ENCODE measurements at places on chromosomes 2 and 18.

DNA sequence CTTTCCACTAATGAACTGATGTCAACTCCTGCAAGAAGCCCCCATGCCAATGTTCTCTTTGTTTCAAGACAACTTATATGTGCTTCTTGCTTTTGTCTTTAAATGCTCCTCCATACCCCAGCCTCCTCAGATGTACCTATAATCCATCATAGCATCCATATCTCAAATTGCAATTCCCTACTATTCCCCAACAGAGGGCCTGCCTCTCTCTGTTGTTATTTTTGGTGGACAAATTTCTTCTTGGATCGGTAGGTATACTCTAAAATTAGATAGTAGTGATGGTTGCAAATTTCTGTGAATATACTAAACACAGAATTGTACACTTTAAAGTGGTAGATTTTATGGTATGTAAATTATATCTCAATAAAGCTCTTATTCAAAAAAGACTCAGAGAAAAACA lies 820.1 kb downstream of the METTL4 start:
- DNase-seq, result no peak

- no peak for DNase-seq
Observed at GRCh38 chr18:52452427-52452826, 112.4 kb downstream of the DCC start.

- no peak for DNase-seq
Observed at GRCh38 chr2:216070195-216070594, 11.4 kb downstream of the PECR start.

- no peak for DNase-seq
Observed at GRCh38 chr18:36187826-36188721, 777 bp downstream of the MOCOS start.

- no peak for DNase-seq
Observed at GRCh38 chr2:236113948-236114347, 54.2 kb downstream of the GBX2 start.

DNA sequence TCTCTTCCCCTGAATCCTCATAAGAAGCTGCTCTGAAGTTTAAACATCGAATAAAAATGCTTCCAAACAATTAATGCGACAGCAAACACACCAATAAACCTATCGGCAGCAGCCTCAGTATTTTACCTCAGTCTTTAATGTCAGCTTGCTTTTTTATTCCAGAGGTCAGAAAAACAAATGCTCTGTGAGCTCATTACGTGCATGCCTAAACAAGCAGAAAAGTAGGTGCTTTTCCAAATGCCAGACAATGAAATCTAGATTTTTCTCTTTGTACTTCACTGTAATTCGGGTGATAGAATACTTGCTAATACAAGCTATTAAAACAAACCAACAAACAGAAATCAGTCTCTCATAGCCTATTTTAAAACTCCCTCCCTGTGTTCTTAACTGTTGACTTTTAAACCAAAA lies 381.5 kb downstream of the NRXN1 start:
- DNase-seq, result no peak

DNA sequence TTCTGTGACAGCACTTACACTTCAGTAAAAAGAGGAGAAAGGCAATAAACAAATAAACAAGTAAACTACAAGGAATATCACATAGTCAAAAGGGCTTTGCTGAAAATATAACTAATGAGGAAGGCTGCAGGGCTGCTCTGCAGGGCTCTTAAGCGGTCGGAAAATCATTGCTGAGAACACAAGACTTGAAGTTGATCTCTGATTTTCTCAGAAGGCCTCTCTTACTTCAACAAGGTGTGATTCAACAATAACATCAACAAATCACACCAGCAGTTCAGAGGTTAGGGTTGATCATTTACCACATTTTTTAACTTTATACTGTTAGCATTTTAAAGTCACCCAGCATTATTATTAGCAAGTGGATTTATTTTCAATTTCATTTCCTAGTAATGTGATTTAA lies 215.6 kb downstream of the ARHGAP15 start:
- no peak for DNase-seq

GRCh38 chr18:9095297-9096006 lies 7.0 kb upstream of the NDUFV2 start:
- no peak for DNase-seq

- no peak for DNase-seq
Observed at GRCh38 chr18:72637299-72637698, 93.2 kb upstream of the CBLN2 start.

- DNase-seq, result no peak
Observed at GRCh38 chr18:77046409-77046808, 86.2 kb downstream of the MBP start.

- no peak for DNase-seq
Observed at GRCh38 chr2:71256421-71256820, 29.5 kb upstream of the PAIP2B start.

- DNase-seq, result no peak
Observed at GRCh38 chr2:202704248-202704647, 69.5 kb downstream of the FAM117B start.

- no peak for DNase-seq
Observed at GRCh38 chr2:27158468-27158867, 9.7 kb downstream of the TCF23 start.

- DNase-seq, result no peak
Observed at GRCh38 chr18:44123743-44124142, 556.9 kb upstream of the SETBP1 start.

DNA sequence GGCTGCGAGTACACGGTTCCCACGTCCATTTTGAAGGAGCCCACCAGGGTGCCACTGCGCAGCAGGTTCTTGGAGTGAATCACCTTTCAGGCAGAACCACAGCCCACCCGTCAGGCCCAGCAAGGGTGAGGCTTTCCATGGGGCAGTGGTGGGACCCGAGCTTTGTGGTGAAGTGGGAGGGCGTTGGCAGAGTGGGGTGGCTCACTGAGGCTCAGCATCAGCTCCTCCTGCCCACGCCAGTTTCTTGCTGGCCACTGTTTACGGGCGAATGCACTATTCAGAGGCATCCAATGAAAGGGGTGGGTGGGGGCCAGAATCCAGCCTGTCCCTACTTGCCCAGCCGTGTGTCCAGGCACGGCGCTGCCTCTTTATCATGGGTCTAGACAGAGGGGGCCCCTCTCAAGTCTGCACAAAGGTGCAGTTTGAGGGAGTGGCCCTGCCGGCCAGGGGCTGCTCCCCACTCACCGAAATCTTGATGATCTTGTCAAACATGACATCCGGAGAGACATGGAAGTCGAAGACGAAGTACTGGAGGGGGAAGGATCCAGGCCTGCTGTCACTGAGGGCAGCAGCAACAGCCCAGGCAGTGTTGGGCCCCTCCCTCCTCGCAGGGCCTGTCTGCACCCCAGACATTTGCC lies 11.4 kb upstream of the OTOF start:
- no peak for DNase-seq

DNA sequence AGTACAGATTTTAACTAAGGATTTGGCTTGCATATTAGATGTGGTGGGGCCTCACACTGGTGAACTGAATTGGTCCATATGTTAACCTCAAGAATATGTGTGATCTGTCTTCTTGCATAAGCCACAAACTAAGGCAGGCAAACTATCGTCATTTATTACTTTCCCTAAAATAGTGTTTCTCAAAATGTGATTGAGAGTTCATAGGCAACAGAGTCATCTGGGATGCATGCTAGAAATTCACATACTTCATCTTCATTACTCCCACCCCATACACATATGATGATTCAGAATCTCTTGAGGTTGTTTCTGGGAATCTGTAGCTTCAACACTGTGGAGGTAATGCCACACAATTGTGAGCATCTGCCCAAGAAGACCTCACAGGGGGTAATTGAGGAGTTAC lies 822.8 kb upstream of the CDH2 start:
- no peak for DNase-seq

GRCh38 chr2:54638774-54639187 lies 84.7 kb upstream of the EML6 start:
- no peak for DNase-seq

GRCh38 chr18:21489119-21489750 lies 111.3 kb downstream of the ESCO1 start:
- DNase-seq, result peak; percentile 63

- no peak for DNase-seq
Observed at GRCh38 chr18:32346671-32347070, 124.0 kb downstream of the GAREM1 start.

- DNase-seq, result no peak
Observed at GRCh38 chr18:73766910-73767515, 380.6 kb downstream of the FBXO15 start.

- DNase-seq, result no peak
Observed at GRCh38 chr2:235839974-235840373, 328.2 kb downstream of the GBX2 start.

- no peak for DNase-seq
Observed at GRCh38 chr2:231701456-231702373, 6.6 kb upstream of the PTMA start.

DNA sequence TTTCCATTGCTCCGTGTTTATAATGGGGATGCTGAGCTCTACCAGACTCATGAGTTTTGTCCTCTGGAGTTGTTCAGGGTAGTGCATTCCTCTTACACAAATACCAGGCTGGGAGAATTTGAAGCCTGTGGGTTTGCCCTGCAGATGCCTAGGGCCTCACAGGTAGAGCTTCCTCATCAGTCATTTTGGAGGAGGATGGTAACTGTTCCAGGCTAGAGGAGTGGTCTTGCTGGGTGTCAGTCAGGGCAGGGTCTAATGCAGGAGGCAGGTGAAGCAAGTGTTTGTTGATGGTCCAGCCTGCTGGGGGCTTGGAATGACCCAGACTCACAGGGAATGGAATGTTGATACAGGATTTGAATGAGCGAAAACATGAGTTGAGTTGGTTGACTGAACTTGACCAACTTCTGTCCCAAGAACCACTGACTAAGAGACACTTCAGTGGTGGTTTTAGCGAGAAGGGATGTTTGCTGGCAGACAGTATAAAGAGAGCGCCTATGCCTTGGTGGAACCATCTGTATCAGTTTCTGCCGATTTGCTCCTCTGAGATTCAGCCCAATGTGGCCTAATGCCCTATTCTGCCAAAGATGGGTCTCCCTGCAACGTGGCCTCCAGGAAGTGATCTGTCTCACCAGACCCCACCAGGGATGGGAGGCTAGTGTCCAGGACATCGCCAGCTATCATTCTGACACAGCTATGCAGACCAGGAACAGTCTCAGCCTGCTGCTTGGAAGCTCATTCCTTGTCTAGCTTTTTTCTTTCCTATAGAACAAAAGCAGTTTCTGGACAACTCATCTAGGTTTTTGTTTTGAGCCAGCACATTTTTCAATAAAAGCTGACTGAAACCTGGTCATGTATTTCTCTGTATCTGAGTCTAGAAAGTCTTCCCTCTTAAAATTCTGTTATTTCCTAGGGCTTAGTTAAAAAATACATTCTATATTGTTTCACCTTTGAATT lies 9.3 kb downstream of the IL1R2 start:
- no peak for DNase-seq

DNA sequence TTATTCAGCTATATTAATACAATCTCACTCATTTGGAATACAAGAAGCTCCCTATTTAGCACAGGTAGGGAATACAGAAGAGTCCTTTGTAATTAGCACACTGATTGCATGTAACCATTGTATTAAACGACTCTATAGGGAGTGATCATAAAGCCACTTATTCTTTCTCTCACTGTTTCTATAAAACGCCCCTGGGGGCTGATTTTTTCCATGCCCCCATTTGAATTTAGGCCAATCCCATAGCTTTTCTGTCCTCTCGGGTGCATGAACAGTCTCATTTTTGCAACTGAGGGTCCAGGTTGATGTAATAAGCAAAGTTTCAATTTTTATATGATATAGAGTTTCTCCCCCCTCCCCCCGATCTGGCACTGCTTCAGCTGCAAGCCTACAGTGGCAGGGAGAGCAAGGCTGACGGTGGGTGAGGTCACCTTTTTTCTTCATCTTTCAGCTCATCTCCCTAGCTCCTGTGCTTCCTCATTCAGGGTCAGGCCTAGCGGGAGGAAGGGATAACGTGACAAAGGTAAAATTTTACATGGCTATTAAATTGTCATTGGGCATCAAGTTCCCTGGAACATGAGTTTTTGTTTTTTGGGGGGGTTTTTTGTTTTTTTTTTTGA lies 45.7 kb downstream of the GAD1 start:
- no peak for DNase-seq

GRCh38 chr2:237952851-237953250 lies 14.0 kb upstream of the UBE2F start:
- DNase-seq, result no peak

GRCh38 chr18:69885841-69886531 lies 61.7 kb downstream of the CD226 start:
- no peak for DNase-seq

DNA sequence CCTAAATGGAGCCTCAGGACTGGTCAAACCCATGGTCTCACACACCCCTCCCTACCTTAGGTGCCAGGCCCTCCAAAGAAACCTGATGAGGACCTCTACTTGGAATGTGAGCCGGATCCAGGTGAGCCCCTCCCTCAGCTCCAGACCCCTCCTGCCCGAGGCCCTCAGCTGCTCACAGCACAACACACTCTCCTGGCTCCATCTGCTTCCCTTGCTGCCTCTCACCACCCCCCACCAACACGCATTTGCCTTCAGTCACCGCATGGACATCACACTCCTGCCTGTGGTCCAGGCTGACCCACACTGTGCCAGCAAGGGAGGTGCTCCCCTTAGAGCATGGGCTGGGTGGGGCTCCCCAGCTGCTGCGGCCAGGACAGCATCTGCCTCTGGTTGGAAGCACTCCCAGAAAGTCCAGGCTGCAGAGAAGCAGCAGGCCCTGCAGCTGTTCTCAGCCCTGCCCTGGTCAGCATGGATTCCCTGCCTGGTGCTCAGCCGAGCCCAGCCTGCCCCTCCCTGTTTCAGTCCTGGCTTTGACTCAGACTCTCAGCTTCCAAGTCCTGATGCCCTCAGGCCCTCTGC lies 15.1 kb downstream of the SH2D6 start:
- DNase-seq, result no peak

DNA sequence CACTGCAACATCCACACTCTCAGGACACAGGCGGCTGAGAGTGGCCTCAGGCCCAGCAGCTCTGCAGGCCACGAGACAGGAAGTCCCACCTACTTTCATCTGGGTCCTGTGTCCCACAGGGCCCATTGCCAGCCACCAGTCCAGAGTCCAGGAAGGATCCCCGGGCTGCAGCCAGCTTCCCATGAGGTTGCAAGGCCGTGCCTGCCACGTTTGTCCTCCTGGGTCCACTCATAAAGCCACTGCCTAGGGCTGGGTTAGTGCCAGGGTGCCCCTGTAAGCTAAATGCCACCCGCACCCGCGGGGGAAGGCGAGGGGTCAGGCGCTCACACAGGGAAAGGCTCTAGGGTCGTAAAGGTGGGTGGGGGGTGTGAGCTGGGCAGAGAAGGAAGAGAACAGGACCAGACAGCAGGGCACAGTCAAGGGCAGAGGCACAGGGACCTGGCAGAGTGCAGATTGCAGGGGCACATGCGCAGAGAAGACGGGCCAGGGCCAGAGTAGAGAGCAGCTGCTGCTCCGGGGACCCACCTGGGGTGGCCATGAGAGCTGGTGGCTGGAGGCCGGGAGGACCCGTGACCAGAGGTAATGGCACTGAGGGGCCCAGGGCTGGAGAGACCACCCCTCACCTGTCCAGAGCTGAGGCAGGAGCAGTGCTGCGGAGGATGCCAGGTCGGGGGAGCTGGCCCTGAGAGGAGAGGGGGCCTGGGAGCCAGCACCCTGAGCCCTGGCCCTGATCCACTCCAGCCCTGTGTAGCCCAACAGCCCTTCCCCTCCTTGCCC lies 8.0 kb downstream of the AGXT start:
- DNase-seq, result no peak

Data from hematopoietic multipotent progenitor cell treated with erythropoietin and hydrocortisone succinate and interleukin-3 and kit ligand, for 15 days (in vitro differentiated cells).